Aorta (tissue), 5 donors: ENCODE measurements at places on chromosomes 12 and 14. TPM values are rescaled to one million over a fixed set of nuclear protein-coding genes. Genes with fewer than 3 reads are reported as not detected.

GRCh38 chr12:105843986-105844760 lies 294.6 kb downstream of the NUAK1 start:
- H3K4me1 ChIP-seq = no peaks in the 10 kb centered on the region
- H3K4me3 ChIP-seq = no peak overlapping the region
- H3K36me3 ChIP-seq = no peaks in the 10 kb centered on the region
- no peak for DNase-seq
- H3K27ac ChIP-seq = no peak overlapping the region

DNA sequence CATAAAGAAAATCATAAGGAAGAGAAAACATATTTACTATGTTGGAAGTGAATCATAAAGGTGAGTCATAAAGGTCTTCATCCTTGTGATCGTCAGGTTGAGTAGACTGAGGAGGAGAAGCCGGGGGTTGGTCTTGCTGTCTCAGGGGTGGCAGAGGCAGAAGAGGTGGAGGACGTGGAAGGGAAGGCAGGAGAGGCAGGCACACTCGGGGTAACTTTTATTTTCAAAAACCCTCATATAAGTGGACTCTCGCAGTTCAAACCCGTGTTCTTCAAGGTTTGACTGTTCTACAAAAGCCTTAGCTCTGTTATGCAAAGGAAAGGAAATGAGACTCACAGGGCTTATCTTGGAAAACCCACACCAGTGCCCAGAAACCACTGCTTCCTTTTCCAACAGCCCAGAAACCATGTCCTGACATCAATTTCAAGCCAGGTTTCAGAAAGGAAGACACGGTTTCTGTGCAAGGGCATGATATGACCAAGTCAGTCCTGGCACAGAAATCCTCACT lies 14.0 kb downstream of the SMCO2 start:
- no peaks in the 10 kb centered on the region for H3K4me1 ChIP-seq
- no peaks in the 10 kb centered on the region for H3K36me3 ChIP-seq
- H3K4me3 ChIP-seq = no peak overlapping the region
- no peak overlapping the region for H3K27ac ChIP-seq
- DNase-seq = no peak

GRCh38 chr14:51211149-51211548 lies 28.9 kb upstream of the TMX1 start:
- H3K27me3 ChIP-seq = no peaks in the 10 kb centered on the region
- H3K4me3 ChIP-seq = no peak overlapping the region
- no peak overlapping the region for H3K27ac ChIP-seq
- H3K36me3 ChIP-seq = no peaks in the 10 kb centered on the region

- no peak overlapping the region for H3K4me3 ChIP-seq
- no peaks in the 10 kb centered on the region for H3K27me3 ChIP-seq
- H3K27ac ChIP-seq = peak overlapping the region; percentile 76
These were observed 190.8 kb downstream of the NUAK1 start for GRCh38 chr12:105947906-105948305.

OR5AU1 gene
- not detected for total RNA-seq

DNA sequence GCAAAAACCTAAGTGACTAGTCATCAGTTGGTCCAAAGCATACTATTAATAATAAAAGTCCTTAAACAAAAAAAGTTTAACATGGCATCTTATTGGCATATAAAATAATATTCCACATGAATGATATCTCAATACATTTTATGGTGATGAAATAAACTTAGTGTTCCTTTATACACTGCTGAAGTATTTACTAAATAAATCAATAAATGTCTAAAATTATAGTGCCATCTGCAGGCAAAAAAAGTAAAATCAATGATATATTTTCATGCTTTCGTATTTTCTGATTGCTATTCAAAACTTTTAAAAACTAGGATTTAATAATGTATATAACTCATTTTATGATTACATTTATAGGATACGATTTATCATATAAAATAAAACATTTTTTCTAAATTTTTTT lies 30.5 kb downstream of the PUS7L start:
- no peaks in the 10 kb centered on the region for H3K36me3 ChIP-seq
- H3K4me3 ChIP-seq = no peak overlapping the region
- DNase-seq = no peak
- no peaks in the 10 kb centered on the region for H3K4me1 ChIP-seq

DNA sequence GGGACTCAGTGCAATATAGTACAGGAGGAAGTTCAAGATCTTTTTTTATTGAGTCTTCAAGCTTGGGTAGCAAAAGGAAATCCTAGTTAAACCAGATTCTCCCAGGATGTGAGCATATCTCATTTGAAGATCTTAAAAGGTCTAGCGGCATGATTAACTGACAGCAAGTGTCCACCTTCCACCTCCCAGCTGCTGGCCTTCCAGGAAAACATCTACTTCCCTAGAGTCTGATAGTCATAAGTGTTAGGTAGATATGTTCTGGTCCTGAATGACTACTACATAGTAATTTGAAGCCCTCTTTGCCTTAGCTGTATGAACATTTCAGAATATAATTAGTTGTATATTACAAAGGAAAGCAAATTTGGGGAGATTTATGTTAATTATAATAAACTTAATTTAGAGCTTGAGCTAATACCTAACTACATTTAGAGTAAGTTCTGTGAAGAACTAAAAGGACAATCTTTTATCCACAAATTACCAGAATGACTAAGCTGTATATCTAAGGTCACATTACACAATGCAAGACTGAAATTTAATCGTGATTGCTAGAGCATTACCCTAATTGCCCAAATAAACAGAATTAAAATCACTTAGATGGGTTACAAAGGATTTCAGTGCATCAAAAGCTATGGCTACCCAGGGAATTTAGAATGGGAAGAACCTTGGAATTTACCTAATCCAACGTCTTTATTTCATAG lies 9.9 kb downstream of the LGR5 start:
- no peaks in the 10 kb centered on the region for H3K36me3 ChIP-seq
- DNase-seq = no peak
- H3K27me3 ChIP-seq = no peaks in the 10 kb centered on the region
- H3K4me3 ChIP-seq = no peak overlapping the region
- H3K27ac ChIP-seq = no peak overlapping the region

ZNF385A gene
- total RNA-seq = 27.6 TPM

- DNase-seq = no peak
- no peaks in the 10 kb centered on the region for H3K36me3 ChIP-seq
- H3K4me1 ChIP-seq = no peaks in the 10 kb centered on the region
- no peak overlapping the region for H3K4me3 ChIP-seq
- no peak overlapping the region for H3K27ac ChIP-seq
These were observed 29.6 kb downstream of the BEGAIN start for GRCh38 chr14:100557658-100558057.

MMP19 gene
- total RNA-seq = 144 TPM

- DNase-seq = no peak
- H3K36me3 ChIP-seq = no peaks in the 10 kb centered on the region
- H3K27me3 ChIP-seq = no peaks in the 10 kb centered on the region
- no peak overlapping the region for H3K27ac ChIP-seq
- no peaks in the 10 kb centered on the region for H3K4me1 ChIP-seq
These were observed 1.3 kb upstream of the CD27 start for GRCh38 chr12:6443361-6443983.

GRCh38 chr12:21877293-21877982 lies 63.8 kb downstream of the ABCC9 start:
- no peak for DNase-seq
- H3K4me1 ChIP-seq = peaks cover 3% of the 10 kb centered on the region
- no peak overlapping the region for H3K27ac ChIP-seq
- no peaks in the 10 kb centered on the region for H3K27me3 ChIP-seq

ACTN1 gene
- 883 TPM for total RNA-seq

DNA sequence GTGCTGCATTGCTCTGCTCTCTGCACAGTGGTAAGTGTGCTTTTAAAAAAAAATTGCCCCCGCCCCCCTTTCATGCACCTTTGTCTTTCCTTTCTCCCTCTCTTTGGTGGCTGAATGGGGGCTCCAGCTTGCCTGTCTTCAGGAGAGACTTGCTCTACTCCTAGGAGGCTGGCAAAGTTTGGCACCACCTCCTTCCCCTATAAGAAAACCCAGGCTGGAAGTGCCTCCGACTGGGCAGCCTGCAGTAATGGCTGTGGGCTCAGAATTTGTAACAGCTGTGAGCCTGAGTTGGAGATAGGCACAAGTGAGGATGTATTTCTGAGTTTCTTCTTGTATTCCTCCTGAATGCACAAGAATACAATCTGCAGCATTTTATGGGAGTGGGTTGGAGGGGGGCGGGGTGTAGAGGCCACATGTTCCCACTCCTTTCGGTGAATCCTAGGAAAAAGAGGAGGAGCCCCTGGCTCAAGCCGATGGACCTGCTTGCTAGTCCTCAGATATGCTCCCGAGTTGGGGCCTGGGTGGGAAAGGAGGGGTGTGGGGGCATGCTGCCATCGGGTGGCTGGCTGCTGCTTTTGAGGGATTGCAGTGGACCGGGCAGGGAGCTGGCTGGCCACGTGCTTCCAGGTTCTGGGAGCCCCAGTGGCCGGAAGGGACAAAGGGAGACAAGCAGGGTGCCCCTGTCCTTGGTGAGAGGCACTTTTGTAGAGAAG lies 124.3 kb downstream of the TSPAN9 start:
- DNase-seq = no peak
- H3K27ac ChIP-seq = no peak overlapping the region
- H3K36me3 ChIP-seq = no peaks in the 10 kb centered on the region
- H3K27me3 ChIP-seq = no peaks in the 10 kb centered on the region
- H3K4me1 ChIP-seq = no peaks in the 10 kb centered on the region
- no peak overlapping the region for H3K4me3 ChIP-seq

COX8C gene
- total RNA-seq = not detected

GRCh38 chr14:56855891-56856461 lies 45.7 kb upstream of the OTX2 start:
- H3K4me3 ChIP-seq = no peak overlapping the region
- no peak for DNase-seq
- H3K4me1 ChIP-seq = no peaks in the 10 kb centered on the region
- H3K27ac ChIP-seq = no peak overlapping the region
- no peaks in the 10 kb centered on the region for H3K36me3 ChIP-seq
- H3K27me3 ChIP-seq = peaks cover 2% of the 10 kb centered on the region

DNA sequence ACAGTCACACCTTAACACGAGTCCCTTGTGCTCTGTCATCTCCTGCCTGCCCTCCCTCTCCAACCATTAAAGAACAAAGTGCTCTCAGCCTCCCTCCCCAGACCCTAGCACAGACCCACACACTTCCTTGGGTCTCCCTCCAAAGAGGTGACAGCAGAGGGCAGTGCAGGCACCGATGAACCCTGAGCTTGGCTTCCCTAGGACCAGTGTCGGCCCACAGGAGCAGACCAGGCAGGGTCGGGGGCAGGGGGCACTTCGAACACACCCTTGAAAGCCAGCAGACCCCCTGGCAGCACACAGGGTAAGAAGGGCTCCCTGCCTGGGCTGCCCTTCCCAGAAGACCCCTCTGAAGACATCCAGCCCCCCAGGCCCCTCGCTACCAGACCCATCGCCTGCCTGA lies 7.0 kb downstream of the CDK2AP1 start:
- no peaks in the 10 kb centered on the region for H3K27me3 ChIP-seq
- no peak overlapping the region for H3K4me3 ChIP-seq
- DNase-seq = no peak
- H3K27ac ChIP-seq = no peak overlapping the region

KRT83 gene
- not detected for total RNA-seq

GRCh38 chr12:98882526-98882925 lies 237.4 kb downstream of the APAF1 start:
- no peaks in the 10 kb centered on the region for H3K4me1 ChIP-seq
- H3K4me3 ChIP-seq = no peak overlapping the region

GPR65 gene
- total RNA-seq = 2.8 TPM

CLEC2A gene
- not detected for total RNA-seq

POLE gene
- total RNA-seq = 46.8 TPM

TAS2R19 gene
- 9.1 TPM for total RNA-seq

- DNase-seq = no peak
- no peaks in the 10 kb centered on the region for H3K36me3 ChIP-seq
- H3K27me3 ChIP-seq = peaks cover 1% of the 10 kb centered on the region
- no peak overlapping the region for H3K4me3 ChIP-seq
- no peak overlapping the region for H3K27ac ChIP-seq
These were observed 20.2 kb upstream of the FAM234B start for GRCh38 chr12:13023811-13024530.

GRCh38 chr14:94961386-94962165 lies 191.7 kb upstream of the GSC start:
- no peaks in the 10 kb centered on the region for H3K36me3 ChIP-seq
- no peaks in the 10 kb centered on the region for H3K27me3 ChIP-seq
- no peaks in the 10 kb centered on the region for H3K4me1 ChIP-seq
- DNase-seq = no peak

GRCh38 chr12:11023387-11023786 lies 967 bp upstream of the TAS2R19 start:
- H3K4me3 ChIP-seq = no peak overlapping the region
- no peak overlapping the region for H3K27ac ChIP-seq
- peaks cover 2% of the 10 kb centered on the region for H3K4me1 ChIP-seq
- H3K27me3 ChIP-seq = no peaks in the 10 kb centered on the region
- DNase-seq = no peak

NEMP1 gene
- 7.6 TPM for total RNA-seq

GRCh38 chr12:88559772-88560171 lies 20.5 kb downstream of the KITLG start:
- no peak overlapping the region for H3K27ac ChIP-seq
- no peak overlapping the region for H3K4me3 ChIP-seq
- H3K36me3 ChIP-seq = no peaks in the 10 kb centered on the region
- H3K27me3 ChIP-seq = no peaks in the 10 kb centered on the region
- H3K4me1 ChIP-seq = no peaks in the 10 kb centered on the region

DNA sequence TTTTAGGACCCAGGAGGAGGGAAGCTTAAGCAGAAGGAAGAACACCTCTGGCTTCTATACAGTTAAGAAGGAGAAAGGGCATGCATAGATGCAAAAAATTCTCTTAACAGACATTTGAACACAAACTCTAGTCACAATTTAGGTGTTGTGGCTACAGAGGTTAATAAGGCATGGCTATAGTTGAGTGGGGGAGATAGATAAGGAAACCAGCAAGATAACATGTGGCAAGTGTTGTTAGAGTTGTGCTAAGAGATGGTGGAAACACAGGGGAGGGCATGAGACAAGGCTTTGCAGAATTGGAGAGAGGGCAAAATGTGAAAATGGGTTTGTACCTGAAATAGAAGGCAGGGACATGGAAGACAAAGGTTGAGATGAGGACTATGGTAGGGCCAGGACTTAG lies 88.9 kb downstream of the MSRB3 start:
- DNase-seq = no peak
- H3K27ac ChIP-seq = no peak overlapping the region
- no peaks in the 10 kb centered on the region for H3K36me3 ChIP-seq
- no peak overlapping the region for H3K4me3 ChIP-seq

- no peak overlapping the region for H3K27ac ChIP-seq
- peaks cover 4% of the 10 kb centered on the region for H3K4me1 ChIP-seq
- no peak overlapping the region for H3K4me3 ChIP-seq
- no peaks in the 10 kb centered on the region for H3K36me3 ChIP-seq
- H3K27me3 ChIP-seq = no peaks in the 10 kb centered on the region
These were observed 325.1 kb upstream of the DCN start for GRCh38 chr12:91507754-91508153.
